Amygdala (tissue), 56 donors: ENCODE measurements at places on chromosomes 5 and 9.

DNA sequence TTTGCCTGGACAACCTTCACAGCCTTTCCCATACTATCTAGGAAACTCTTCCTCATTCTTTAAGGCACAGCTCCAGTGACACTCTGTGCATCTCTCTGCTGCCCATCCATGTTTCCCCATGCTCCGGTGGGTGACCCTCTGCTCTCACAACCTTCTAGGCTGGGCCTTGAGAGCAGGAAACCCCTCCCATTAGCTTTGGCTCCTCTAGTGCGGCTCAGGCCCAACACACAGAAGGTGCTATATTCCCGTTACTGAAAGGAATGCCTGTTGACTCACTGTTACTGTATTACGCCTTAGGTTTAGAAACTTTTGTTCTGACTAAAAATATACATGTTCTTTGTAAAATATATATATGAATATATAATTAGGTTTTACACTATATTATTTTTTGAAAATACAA, 8.1 kb upstream of the CCL28 start:
- no peak for DNase-seq

- no peak for DNase-seq
Observed at GRCh38 chr5:176405656-176406435, 10.5 kb downstream of the CLTB start.

- DNase-seq: no peak
Observed at GRCh38 chr9:130565792-130566191, 13.6 kb upstream of the FUBP3 start.

DNA sequence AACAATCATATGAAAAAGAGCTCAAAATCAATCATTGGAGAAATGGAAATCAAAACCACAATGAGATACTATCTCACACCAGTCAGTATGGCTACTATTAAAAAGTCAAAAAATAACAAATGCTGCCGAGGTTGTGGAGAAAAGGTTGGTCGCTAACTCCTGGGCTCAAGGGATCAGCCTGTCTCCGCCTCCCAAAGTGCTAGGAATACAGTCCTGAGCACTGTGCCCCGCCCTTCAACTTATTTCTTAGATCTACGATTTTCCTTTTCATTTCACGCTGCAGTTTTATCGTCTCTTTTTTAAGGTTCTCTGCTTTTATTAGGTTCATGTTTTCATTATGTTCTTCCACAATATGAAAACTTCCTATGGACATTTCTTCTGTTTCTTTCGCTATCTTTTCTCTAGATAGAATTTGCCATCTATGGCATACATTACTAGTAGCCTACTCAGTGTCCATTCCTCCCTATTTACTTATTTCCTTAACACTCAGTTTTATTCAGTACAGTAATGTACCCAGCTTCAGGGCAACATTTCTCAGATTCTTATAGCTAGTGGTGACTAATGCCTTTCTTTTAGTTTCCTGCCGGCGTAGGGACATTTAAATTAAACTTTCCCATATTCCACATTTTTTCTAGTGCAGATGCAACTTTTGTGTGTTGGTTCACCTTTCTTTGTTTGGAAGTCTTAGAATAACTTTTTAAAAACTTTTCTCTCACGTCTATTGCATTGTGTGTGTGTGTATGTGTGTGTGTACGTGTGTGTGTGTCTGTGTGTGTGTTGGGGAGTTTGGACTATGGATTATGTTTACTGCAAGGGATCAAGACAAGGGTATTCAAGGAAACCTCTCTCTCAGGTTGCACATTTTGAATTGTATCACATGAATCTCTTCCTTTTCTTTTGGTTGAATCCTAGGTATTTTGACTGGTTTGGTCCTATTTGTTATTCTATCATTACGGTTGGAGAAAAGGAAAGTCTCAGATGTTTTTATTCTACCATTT, 21.6 kb upstream of the FBN2 start:
- DNase-seq: no peak

GRCh38 chr9:37212435-37212834, 92.1 kb downstream of the ZCCHC7 start:
- no peak for DNase-seq

DNA sequence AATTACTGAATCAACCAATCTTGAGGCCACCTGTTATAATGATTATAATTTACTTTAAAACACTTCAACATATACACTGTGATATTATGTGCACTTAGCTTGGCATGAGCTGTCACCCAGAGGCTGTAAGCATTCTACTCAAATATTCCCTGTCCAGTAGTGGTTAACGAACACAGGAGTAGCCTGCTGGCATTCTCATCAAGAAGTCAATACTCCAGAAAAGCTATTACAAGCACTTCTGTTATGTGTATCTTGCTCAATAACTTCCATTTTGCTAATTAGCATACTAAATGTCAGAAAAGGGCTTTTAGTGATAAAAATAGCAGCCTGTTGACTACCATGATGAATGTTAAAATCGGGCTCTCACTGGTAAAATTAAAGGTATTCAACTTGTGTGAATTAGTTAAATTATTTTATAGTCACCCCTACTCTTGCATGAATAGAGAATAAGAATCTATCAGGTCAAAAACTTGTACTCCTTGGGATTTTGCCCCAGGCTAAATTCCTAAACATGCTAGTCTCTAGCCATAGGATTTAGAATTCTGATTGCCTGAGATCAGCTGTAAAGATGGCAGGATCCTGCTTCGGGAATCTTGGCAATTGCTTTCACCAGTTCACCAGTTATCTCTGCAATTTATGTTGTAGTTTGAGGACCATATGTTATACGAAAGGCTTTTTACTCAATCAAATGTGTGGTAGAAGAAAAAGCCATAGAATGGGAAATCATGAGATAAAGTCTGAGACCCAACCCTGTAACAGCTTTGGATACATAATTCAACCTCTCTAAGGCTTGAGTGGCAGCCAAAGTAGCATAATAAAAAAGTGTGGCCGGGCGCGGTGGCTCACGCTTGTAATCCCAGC, 43.4 kb upstream of the PAM start:
- no peak for DNase-seq

DNA sequence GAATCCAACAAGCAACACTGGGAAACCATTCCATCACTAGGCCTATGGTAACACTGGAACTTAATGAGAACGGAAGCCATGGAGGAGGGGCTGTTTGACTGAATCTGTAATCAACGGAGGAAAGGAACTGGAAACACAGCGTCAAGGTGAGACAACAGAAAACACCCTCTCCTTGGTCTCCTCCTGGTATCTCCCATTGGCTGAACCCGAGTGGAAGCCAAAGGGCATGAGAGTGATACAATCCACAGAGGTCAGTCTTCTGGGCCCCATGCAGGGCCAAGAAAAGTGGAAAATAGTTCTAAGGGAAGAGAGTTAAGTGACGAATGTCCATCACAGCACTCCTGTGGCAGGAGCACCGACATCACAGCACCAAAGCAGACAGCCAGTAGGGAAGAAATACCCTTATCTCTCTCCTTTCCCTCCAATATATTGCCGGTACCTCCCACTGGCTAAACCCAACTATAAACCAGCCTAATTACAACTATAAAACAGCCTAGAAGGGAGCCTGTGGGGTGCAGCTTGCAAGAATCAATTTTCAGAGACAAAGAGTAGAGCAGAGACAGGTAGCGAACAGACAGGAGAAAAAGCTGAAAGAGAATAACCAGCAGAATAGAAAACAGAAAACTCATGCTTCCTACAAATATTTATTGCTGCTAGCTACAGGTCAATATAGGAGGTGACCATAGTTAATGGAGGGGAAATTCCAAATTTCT, 107.4 kb upstream of the IFNE start:
- DNase-seq: no peak

GRCh38 chr9:75083188-75083970, 4.6 kb downstream of the NMRK1 start:
- no peak for DNase-seq

DNA sequence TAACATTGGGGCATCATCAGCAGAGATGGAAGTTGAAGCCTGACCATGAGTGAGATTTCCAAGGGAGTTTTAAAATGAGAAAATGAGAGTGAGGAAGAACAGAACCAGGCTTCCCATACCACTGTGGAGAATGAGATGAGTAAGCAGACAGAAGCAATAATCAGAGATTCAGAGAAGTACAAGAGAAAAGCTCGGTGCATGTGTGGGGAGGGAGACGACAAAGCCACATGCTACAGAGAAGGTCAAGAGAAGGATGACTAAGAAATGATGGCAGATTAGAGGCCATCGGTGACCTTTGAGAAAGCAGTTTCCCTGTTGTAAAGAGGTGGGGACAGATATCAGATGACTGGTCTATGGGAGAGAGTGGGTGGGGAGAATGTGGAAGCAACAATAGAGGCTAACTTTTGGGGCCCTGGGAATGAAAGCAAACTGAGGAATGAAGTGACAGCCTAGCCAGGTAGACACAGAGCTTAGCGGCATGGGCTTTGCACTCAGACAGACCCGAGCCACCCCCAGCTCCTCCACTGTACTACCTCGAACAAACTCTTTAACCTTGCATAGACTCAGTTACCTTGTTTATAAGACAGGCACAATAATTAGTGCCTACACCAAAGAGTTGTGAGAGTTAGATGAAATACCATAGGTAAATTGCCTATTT, 207.7 kb downstream of the PIK3R1 start:
- DNase-seq: no peak

DNA sequence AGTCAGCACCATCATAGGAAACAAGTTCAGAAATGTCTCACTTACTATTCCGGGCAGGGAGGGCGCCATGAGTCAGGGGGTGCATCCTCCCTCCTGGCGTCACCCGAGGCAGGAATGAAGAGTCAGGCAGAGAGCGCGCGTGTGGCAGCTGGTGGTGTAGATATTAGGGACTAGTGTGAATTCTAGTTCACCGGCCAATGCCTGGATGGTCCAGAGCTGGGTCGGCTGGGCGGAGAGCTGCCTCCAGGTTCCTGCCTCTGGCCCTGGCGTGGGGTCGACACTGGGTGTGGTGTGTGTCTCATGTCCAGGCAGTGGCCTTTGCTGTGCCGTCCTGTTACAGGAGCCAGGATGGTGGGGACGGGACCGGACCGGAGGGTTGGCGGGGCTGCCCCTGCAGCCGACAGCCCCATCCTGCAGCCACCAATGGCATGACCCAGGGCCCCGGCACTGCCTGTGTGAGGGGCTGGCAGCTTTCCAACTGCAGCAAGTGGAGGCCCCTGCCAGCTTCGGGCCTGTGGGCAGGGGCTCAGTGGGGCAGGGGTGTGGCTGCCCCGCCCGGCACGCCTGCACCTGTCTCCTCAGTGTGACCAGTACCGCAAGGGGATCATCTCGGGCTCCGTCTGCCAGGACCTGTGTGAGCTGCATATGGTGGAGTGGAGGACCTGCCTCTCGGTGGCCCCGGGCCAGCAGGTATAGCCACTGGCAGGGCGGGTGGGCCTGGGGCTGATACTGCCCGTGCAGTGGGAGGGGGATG, 9.1 kb downstream of the DIPK1B start:
- DNase-seq: no peak

GRCh38 chr5:151581347-151581746, 9.8 kb downstream of the FAT2 start:
- no peak for DNase-seq
